Inflammatory macrophage treated with lipopolysaccharide for 4 hours (primary cell): ENCODE measurements at places on chromosomes 11 and 22.
A peak's percentile ranks its signal among the peaks of the same experiment; 100 is the strongest.

DNA sequence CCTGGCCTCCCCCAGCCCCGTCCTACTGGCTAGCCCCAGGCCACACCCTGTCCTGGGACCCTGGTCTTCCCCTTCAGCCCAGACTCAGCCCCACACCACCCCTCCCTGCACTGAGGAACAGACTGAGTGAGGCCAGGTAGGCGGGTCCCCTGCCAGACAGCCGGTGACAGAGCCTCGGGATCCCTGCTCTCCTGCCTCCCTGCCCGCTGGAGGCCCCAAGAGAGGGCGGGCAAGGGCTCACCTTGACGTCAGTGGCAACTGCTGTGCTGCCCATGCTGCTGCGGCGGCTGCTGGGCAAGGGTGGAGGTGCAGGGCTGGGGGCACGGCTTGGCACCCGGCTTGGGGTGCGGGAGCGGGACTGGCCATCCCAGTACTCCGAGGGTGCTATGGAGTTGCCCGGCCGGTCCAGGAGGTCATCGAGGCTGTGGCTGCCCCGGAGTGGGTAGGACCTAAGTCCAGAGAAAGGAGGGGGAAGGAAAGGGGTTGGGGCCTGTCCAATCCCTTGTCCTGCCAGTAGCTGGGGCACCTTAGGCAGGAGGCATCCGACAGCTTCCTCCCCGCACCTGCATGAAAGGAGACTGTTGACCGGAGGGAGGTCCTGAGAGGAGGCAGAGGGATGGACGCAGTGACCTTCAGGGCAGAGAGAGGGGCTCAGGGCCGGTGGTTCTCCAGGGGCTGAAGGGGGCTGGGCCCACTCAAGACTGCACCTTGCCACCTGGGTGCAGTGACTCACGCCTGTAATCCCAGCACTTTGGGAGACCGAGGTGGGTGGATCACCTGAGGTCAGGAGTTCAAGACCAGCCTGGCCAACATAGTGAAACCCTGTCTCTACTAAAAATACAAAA, 2.2 kb upstream of the SLC16A8 start:
- DNase-seq, result no peak

- peak; percentile 14 for DNase-seq
Observed at GRCh38 chr11:125063429-125064043, 431 bp downstream of the SLC37A2 start.

DNA sequence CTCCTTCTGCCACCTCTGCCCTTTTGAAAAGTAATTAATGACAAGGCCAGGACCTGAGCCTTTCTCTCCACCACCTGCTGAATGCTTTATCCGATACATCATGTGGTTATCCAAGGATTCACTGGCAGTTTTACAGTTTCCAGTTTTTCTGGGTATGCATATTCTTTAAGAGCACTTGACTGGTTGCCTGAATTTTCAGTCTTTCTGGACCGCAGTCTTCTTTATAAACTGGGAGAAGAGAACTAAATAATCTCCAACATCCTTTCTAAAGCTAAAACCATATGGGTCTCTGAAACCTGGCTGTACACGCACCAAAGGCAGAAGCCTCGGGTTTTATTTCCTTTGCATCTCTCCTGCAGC, 65.1 kb downstream of the BTG4 start:
- DNase-seq, result no peak

- DNase-seq, result peak; percentile 56
Observed at GRCh38 chr22:29964776-29965175, 81.8 kb downstream of the MTMR3 start.

GRCh38 chr11:120634706-120635105, 123.2 kb downstream of the GRIK4 start:
- no peak for DNase-seq

- DNase-seq, result no peak
Observed at GRCh38 chr11:123683428-123684170, 29.2 kb upstream of the SCN3B start.

GRCh38 chr11:93324500-93324899, 6.0 kb upstream of the DEUP1 start:
- DNase-seq, result no peak

DNA sequence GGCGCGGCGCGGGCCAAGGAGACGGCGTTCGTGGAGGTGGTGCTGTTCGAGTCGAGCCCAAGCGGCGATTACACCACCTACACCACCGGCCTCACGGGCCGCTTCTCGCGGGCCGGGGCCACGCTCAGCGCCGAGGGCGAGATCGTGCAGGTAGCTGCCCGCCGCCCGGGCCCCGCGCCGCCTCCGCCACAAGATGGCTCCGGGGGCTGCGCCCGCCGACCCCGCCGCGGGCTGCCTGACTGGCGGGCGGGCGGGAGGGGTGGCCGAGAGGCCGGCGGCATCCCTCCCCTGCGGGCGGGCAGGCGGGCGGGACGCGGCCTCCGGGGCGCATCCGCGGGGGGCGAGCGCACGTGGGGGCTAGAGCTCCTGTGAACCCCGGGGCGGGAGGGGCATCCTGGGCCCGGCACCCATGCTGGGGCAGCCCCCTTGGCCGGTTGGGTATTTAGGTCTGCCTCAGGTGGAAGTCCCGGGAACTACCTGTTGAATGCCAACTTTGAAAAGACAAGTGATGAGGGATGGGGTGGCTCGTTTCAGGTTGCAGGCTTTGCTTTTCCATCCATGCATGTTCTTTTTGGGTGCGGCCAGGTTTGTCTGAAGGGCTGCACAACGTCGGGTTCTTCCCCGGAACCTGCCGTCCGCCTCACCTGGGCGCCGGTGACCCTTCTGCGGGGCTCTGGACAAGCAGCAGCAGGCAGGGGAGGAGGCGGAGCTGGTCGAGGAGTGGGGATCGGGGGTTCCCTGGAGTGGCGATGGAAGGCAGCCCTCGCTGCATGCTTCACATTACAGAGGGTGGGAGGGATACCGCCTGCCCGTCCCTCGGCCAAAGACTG, 760 bp downstream of the ZNRF3 start:
- DNase-seq, result peak; percentile 15

GRCh38 chr11:9761441-9761945, 97.6 kb downstream of the SWAP70 start:
- no peak for DNase-seq

- DNase-seq, result no peak
Observed at GRCh38 chr11:120174866-120175265, 36.0 kb upstream of the OAF start.

DNA sequence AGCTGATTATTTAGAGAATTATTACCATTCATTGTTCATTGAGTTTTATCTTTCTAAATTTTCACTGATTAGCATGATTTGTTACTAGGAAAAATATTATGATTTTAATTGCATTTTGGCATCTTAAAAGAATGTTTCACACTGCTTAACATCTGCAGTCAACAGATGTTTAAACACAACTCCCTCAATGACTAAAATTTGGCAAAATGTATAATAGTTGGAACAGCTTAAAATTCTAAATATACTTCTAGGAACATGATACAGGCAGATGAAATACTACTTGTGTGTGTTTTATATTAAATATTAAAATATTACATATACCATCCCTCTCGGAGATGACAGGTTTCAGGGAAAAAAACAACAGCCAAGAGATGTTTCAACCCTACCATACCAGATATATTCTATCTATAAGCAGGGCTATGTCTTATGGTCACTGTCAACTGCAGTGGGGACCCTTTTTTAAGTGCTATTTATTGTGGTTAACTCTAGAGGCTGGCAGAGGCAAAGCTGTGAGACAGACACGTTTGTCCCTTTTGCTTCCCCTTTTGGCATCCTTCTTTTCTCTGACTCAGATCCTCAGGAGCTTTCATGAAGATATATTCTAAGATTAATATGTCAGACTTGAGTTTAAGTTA, 81.9 kb downstream of the BDNF start:
- DNase-seq, result no peak

DNA sequence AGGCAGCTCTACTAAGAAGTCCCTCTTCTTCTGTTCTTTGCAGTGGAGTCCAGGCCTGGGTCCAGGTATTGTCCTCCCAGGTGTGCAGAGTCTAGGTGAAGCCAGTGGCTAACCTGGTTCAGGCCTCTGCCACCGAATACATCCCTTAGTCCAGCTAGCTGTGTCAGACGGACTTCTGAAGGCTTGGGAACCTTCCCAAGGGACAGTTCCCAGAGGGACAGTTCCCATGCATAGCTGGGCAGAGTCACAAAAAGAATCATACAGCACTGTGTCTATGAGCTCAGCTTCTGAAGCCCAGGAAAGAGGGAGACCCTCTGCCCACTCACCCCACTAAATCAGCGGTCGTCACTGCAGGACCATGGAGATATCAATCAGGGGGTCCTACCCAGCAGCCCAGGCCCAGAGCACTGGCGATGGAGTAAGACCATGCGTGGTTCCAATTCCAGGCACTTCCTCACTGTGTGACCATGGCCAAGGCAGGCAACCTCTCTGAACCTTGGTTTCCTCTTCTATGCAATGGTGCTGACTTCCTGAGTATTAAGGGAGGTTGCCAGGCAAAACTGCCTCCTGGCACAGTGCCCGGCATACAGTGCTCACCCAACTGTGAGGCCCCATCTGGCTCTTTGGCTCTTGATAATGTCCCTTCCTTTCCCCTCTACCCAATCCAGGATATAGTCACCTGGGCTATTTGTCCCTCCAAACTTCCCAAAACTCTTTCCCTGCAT, 3.4 kb downstream of the MS4A10 start:
- DNase-seq, result no peak

- DNase-seq, result no peak
Observed at GRCh38 chr22:29053048-29053702, 8.5 kb downstream of the C22orf31 start.

DNA sequence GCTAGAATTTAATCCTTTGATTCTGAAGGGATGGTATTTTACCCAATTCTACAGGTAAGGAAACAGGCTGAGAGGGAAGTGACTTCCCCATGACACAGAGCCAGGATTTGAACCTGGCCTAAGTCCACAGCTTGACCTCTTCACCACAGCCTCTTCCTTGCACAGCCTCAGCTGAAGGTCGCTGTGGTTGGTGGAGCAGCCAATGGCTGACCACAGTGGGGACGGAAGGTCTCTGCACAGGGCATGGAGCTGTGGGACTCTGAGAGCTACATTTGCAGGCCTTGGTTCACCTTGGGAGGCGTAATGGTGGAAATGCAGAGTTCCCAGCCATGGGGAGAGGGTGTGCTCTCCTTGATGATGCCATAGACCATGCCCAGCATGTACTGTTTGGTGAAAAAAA, 295.0 kb downstream of the DDX10 start:
- no peak for DNase-seq

DNA sequence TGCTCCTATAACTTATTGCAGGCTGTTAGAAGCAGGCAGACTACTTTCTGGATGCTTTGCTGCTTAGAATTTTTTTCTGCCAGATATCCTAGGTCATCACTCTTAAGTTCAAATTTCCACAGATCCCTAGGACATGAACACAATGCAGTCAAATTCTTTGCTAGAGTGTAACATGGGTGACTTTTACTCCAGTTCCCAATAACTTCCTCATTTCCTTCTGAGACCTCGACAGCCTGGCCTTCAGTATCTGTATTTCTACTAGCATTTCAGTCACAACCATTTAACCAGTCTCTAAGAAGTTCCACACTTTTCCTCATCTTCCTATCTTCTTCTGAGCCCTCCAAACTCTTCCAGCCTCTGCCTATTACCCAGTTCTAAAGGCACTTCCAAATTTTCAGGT, 60.4 kb upstream of the ZBED5 start:
- peak; percentile 23 for DNase-seq

DNA sequence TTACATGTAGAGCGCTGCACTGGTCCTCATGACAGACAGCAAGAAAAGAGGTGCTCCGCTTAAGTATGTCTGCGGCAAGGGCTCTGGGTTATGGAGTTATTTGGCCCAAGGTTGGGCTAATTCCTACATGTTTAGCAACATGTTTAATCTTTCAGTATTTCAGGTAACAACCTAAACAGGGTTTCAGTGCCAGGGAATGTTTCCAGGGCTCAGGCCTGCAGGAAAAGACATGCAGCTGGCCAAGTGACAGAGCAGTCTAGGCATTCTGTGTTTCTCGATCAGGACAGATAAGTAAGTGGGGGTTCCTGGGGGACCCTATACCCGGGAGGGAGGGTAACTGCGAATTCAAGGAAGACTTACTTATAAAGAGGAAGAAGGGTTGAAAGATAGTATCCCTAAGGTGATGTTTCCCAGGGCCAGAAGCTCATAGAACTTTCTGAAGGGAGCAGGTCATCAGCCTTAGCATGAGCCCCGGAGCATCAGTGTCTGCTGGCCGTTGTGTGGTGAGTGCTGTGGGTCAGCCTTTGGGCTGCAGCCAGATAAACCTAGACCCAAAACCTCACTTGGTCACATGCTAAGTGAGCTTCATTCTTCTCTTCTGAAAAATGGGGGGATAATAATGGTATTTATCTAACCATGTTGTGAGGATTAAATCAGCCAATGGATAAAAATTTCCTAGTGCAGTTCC, 18.4 kb downstream of the KCNJ5 start:
- DNase-seq, result no peak

DNA sequence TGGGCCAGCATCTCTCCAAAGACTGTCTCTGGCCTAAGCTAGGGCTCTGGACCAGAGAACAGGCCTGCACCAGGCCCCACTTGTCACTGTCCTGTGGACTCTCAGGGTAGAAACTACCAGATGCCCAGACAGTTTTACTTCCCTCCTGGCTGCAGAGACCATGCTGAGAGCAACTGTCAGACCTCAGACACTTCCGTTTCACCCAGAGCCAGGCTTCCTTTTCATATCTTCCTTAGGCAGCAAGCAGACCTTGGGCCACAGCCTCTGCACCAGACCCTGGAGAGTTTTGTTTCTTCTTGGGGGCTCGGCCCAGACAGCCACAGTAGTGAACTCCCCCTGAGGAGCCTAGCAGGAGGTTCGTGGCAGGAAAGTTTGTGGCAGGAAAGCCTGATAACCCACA, 12.1 kb upstream of the FCHSD2 start:
- peak; percentile 79 for DNase-seq

GRCh38 chr11:6705905-6706535, 22.9 kb upstream of the MRPL17 start:
- DNase-seq, result peak; percentile 60

GRCh38 chr22:49712195-49712791, 115.4 kb downstream of the BRD1 start:
- DNase-seq, result no peak

DNA sequence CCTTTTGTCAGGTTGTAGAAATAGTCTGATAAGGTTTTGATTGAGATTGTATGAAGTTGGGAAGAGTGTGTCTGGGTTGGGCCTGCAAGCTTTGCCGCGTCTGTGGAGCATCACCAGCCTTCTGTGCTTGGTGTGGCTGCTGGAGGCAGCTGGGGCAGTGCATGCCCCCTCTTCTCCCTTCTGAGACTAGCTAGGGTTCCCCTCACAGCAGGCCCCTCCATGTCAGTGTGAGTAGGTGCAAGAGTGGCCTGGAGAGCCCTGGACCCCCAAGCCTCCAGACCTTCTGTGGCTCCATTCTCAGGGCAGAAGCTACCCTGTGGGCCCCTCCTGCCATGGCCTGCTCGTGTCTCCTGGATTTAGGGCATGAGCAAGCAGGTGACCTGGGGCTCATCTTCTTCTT, 914.2 kb downstream of the TBC1D22A start:
- no peak for DNase-seq

GRCh38 chr22:20102203-20102780, 13.6 kb upstream of the RANBP1 start:
- no peak for DNase-seq

GRCh38 chr11:92682952-92683351, 286.5 kb upstream of the MTNR1B start:
- DNase-seq, result no peak

- no peak for DNase-seq
Observed at GRCh38 chr11:68313574-68314202, 1.3 kb downstream of the LRP5 start.
